Right forelimb (tissue), 1 donor: ENCODE measurements at places on chromosomes 7 and 10.

- no peak for DNase-seq
Measured at GRCh38 chr7:148434181-148434757, 156.3 kb upstream of the C7orf33 start.

GRCh38 chr10:36681751-36682632 is 443.4 kb upstream of the ANKRD30A start:
- no peak for DNase-seq

DNA sequence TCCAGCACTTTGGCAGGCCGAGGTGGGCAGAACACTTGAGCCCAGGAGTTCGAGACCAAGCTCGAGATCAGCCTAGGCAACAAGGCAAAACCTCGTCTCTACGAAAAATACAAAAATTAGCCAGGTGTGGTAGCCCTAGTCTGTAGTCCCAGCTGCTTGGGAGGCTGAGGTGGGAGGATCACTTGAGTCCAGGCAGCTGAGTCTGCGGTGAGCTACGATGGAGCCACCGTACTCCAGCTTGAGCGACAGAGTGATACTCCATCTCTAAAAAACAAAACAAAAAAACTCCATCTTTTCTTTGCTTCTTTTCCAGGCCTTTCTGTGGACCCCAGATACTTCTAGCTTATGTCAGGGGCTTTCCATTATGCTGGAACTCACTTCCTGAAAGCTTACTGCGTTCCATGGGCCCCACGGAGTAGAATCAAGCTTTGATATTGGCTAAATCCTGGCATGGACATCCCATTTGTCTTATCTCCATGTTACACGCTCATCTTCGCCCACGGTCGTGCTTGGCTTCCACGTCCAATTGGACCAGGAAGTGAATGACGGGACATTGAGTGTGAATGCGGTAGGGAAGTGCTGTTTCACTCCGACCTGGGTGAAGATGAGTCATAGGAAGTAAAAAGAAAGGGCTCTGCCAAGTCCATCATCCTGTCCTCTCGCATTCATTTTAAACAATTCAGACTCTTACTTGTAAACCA is 45.7 kb downstream of the FAM171A1 start:
- no peak for DNase-seq

GRCh38 chr10:114532226-114532625 is 125.8 kb downstream of the ABLIM1 start:
- DNase-seq = no peak

DNA sequence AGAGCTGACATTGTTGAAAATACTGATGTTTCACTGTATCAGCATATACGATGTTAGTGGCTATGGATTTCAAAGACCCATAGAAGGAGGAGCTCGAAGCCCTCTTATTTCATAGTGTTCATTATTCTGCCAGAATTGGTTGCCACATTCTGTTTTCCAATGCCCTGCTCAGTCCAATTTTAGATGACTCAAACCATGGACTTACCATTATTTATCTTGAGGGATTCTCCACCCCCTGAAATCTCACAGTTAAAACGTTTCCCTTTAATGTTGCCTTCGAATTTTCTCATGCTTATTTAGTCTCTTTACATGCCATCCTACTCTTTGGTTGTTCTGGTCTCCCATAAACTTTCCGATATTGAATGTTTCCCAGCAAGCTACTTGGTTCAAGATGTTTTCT is 264.5 kb downstream of the HDAC9 start:
- no peak for DNase-seq

DNA sequence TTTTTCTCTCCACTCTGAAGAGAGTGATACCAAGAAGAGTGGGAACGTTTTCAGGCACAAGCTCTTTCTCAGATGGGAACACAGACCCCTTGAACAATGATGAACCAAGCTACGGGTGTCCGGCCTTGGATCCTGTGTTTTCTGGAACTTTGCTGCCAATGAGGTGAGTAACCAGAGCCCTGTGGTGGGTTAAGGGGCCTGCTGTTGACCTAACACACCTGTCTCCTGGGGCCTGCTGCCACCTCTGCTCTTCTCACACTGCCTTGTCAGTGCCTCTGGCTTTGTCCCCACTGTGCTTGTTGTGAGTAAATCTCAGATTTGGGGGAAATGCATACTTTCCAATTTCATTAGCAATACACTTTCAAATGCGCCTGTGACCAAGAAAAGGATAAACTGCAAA is 1.4 kb upstream of the PKD1L1 start:
- DNase-seq = no peak

DNA sequence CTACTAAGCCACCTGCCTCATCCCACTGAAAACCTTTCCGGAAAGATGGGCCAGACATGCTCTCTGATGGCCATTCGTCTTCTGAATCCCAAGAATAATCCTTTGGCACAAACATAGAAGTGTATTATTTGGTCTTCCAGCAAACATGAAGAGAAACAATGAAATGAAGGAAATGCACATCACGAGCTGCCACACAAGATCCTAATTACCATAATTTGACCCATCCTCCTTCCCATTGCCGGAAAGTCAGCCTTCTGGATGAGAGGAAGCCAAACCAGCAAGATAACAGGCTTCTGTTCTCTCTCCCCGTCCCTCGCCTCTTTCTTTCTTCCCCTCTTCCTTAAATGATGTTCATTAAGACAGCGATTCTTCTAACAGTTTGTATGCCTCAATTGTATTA is 218.9 kb upstream of the KMT2E start:
- no peak for DNase-seq

- DNase-seq = no peak
Measured at GRCh38 chr7:69882269-69882668, 284.0 kb downstream of the AUTS2 start.

GRCh38 chr7:47600199-47601118 is 18.5 kb upstream of the TNS3 start:
- no peak for DNase-seq

DNA sequence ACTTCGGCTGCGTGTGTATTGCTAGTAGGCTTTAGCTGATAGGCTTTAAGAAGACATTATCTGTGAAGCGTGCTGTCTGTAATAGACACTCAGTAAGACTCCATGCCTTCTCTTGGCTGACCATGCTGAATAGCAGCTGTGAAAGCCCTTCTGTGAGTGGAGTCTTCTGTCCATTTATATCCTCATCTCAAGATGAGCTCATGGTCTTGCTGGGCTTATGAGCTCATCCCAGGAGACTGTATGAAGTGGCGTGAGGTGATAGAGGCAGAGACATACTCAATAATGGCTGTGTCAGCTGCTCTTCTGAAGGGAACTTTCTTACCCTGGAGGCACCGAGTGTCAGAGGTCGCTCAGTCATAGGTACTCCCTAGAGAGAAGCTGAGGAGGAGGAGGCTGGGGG is 111.5 kb downstream of the SH2D4B start:
- DNase-seq = no peak

DNA sequence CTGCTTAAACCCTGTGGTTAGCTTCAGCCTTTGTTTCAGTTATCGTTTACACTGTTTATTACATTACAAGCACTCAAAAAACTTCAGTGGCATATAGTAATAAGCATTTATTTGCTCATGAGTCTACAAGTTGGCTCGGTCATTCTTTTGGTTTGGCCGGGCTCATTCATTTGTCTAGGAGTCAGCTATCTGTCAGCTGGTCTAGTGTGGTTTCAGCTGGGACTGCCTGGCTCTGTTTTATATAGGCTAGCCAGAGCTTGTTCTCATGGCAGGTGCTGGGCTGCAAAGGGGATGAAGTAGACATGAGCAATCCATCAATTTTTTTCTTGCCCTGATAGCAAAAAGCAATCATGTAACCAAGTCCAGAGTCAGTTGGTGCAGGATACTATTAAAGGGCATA is 103.6 kb downstream of the MKLN1 start:
- DNase-seq = no peak

DNA sequence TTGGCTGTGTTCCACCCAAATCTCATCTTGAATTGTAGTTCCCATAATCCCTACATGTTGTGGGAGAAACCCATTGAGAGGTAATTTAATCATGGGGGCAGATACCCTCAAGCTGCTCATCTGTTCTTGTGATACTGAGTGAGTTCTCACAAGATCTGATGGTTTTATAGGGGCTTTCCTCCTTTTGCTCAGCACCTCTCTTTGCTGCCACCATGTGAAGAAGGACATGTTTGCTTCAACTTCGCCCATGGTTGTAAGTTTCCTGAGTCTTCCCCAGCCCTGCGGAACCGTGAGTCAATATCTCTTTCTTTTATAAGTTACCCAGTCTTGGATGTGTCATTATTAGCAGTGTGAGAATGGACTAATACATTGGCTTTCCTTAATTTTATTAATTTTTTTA is 527.8 kb downstream of the MDFIC start:
- DNase-seq = no peak

DNA sequence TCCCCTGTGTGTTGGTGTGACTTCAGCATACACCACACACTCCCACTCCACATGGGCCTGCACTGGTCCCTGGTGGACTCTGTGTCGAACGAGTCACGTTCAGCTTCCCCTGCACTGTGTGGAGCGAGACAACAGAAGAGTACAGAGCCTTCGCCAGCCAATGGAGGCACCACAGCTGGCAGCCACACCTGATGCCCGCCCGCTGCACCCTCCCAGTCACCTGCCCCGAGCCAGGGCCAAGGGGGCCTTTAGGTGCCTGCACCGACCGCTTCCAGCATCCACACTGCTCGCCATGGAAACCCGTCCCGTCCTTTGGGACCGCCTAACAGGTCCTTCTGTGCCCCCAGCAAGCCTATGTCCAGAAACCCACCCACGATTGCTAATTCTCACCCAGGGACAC is 9.2 kb downstream of the FOXL3 start:
- DNase-seq = no peak

DNA sequence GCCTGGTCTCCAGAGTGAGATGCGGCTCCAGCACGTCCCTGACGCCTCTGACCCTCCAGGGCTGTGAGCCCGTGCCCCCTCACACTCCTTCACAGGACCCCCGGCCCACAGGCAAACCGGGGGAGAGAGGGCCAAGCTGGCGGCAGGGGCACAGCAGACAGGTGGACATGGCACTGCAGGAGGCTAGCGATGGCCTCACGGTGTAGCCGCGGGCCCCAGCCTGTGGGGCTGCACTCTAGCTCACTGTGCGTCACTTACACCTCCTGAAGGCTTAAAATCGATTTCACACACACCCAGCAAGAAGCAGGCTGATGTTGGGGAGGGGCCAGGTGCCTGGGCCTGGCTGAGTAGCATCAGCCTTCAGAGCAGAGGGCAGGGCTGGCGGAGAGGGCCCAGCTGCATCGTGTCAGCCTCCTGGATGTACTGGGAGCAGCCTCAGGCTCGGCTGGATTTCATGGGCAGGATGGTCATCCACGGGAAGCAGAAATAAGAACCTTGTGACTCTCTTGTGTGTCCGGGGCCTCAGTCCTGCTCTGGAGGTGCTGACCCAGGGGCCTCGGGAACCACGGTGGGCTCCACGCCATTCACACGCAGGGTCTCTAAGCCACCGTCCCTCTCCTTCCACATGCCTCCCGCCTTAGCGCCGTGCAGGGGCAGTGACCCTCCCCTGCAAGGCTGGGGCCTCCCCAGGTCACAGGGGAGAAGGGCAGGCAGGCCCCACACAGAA is 19.4 kb upstream of the KNDC1 start:
- no peak for DNase-seq

- DNase-seq = no peak
Measured at GRCh38 chr7:83532219-83532618, 116.7 kb downstream of the SEMA3E start.

GRCh38 chr7:45053401-45053800 is 35.4 kb downstream of the NACAD start:
- no peak for DNase-seq

DNA sequence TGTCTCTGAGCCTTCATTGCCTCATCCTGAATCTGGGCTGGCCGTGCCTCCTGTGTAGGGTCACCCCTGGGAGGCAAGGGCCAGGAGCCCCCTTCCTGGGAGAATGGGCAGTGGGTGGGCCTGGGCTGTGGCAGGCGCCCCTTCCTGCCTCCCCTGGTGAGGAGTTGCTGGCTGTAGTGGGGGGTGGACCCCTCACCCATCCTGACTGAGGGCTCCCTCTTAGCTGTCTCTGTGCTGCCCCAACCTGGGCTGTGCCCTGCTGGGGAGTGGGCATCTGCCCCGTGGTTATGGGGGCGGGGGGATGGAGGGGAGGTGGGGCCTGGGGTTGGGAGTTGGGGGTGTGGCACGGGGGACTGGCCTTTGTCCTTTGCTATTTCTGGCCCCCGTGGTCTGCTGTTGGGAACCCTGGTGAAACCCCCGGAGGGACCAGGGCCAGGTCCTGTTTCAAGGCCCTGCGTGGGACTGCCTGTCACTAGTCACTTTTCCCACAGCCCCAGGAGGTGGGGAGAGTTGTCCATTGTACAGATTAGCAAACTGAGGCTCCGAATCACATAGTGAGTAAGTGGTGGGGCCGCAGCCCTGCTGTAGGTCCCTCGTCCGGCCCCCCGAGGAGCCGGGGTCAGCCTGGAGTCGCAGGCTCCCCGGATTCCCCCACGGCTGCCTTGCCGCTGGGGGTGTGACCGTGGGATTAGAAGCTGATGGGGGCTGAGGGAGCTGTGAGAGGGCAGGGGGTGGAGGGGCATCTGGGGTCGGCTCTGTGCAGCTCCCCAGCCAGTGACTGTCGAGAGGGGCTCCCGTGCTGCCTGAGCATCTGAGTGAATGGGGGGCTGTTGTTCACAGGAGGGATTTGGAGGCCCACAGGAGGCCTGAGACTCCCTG is 2.7 kb downstream of the TTYH3 start:
- DNase-seq = no peak

- DNase-seq = no peak
Measured at GRCh38 chr10:21159669-21160068, 262.6 kb upstream of the NEBL start.

- DNase-seq = no peak
Measured at GRCh38 chr7:4818000-4818794, 42.8 kb downstream of the AP5Z1 start.

DNA sequence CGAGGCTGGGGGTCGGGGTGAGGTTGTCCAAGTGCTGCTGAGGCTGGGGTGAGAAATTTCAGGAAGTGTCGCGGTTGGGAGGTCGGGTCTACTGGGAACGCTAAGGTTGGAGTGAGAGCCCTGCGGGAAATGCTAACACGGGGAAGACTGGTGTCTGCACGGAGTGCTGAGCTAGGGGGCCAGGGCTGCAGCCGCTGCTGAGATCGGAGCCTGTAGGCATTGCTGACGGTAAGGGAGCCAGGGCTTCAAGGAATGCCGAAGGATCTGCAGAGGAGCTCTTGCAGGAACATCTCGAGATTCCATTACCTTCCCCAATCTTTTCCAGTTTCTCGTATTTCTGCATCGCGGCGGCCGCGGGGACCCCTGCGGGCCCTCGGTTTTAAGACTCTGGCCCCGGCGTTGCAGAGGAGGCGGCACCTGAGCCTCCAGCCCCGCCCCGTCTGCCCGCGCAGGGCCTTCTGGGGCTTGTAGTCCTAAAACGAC is at the start of gene CDK5:
Gene CDK5 (minus strand): TSS at position 392 of the 483 bp plus-strand sequence. CDS start 49 bp downstream, at position 343.
- DNase-seq = no peak

DNA sequence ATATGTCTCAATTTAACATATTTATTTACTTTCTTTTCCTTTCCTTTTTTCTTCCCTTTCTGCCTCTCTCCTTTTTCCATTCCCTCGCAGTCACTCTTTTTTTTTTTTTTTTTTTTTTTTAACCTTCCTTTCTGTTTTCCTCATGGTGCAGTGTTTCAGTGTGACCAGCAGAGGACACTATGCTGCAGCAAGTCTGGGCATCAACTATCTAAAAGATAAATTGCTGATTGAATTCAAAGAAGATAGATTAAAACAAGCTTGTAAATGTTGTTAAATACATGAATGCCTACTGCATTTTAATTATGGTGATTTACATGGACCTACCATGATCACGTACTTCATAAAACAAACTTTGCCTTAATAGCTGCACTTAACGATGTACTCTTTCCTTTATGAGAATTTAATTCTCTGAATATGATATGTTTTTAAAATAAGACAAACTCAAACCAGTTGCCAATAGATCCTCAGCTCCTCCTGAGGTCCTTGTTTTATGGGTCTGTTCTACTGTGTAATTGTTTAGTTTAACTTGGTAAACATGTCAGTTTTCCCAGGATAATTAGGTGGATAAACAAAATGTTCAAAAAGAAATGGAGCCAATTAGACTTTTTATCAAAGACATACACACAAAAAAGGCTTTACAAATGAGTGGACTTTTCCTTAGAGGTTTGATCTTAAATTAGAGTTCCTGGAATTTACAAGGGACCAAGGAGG is 101.0 kb upstream of the AGR3 start:
- no peak for DNase-seq
